ENCODE measurements at places on chromosomes 6 and 20.

- DNase-seq, result peak; percentile 30
Observed at GRCh38 chr6:31874084-31874670, 4.6 kb downstream of the SLC44A4 start.

DNA sequence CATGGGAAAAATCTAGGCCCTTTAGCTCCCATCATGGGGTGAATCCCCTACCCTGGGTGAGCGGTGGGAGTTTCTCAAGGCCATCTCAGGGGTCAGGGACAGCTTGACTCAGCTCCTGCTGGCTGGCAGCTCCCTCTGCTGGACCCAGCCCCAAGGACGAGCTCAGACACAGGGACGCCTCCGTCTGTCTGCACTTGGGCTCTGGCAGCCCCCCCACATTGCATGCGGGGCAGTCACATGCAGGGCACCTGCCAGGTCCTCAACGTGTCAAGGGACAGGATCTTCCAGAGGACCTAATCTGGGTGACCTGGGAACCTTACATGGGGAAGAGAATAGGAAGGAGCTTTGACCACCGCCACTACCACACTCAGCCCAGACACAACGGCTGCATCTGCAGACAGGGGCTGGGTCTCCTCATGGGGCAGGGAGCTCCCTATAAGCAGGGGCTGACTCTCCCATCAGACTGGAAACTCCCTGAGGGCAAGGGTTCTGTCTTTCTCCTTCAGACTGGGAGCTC lies 173.4 kb downstream of the MRPL14 start:
- DNase-seq, result no peak

GRCh38 chr6:74152096-74152675 lies 456.2 kb downstream of the CD109 start:
- no peak for DNase-seq

- DNase-seq, result no peak
Observed at GRCh38 chr20:60078351-60079250, 120.4 kb downstream of the CDH26 start.

- no peak for DNase-seq
Observed at GRCh38 chr20:47487175-47487917, 14.3 kb upstream of the NCOA3 start.

DNA sequence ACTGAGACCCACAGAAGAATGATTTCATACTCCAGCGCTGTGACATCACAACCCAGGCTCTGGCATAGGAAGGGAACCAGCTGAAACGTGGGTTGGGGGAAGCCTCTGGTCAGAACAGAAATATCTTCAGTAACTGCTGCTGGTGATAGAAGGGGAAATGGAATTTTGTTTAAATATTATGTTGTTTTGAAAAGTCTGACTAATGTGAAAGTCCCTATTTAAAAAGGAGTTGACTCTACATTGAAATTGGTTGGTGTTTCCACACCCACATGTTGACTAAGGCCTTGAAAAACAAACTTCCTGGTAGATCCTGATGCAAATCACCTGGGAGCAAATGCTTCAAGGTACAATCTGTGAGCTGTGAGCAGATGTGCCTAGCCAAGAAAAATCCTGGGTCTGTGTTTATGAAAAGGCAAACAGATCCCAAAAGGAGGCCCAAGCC lies 24.5 kb upstream of the TCP11 start:
- DNase-seq, result peak; percentile 64

- DNase-seq, result peak; percentile 76
Observed at GRCh38 chr6:106473812-106474211, 113.3 kb downstream of the CRYBG1 start.

DNA sequence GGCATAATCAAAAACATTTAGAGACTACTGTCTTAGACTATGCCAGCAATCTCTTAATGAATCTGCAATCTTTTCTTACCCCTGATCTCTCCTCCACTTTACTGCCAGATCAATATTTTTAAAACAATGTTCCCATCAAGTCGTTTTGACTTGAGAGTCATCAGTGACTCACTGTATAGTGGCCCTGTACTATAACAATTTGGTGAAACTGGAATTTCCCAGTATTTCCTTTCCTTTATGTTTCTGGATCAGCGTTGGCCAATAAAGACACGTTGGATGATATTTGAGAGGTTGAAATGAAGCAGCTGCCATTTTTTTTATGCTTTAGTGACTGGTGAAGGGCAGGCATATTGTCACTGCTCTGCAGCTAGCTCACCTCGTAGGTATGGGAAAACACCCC lies 10.1 kb upstream of the SMIM13 start:
- peak; percentile 66 for DNase-seq

- no peak for DNase-seq
Observed at GRCh38 chr6:156046841-156047449, 591.3 kb upstream of the NOX3 start.

- DNase-seq, result peak; percentile 84
Observed at GRCh38 chr20:768426-768978, at the start of gene SLC52A3. Gene SLC52A3 (minus strand): TSS chr20:768500. CDS start chr20:765774, 2,726 bp downstream.

- DNase-seq, result no peak
Observed at GRCh38 chr20:371755-372542, 8.6 kb upstream of the TRIB3 start.

GRCh38 chr20:37958856-37959520 lies 56.1 kb downstream of the VSTM2L start:
- no peak for DNase-seq

DNA sequence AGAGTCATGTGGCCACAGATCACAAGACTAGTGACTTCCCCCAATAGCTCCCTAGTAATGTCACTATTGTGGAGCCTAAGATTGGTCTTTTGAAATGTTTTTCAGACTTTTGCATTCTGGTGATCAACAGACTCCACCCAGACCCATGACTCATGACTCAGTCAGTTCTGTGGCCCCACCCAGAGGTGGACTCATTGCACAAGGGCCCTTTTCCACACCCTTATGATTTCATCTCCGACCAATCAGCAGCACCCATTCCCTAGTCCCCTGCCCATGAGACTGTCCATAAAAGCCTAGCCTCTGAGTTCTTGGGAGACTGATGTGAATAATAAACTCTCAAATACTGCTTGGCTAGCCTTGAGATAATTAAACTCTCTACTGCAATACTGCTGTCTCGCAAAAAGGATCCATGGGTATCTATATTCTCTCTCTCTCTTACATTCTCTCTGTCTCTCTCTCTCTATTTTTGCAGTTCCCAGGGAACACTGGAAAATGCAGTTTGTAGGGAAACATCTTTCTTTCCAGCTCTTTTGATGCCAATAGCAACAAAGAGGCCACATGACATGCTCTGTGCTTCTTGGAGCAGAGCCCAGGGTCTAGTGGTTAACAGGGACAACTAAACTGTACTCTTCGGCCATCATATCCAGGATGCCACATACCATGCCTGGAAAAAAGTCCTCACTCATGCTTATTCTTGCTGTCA lies 71.3 kb upstream of the IYD start:
- peak; percentile 66 for DNase-seq

Data from foreskin keratinocyte (primary cell).